Amniotic stem cell (primary cell): ENCODE measurements at places on chromosomes 1 and 21.
A peak's percentile ranks its signal among the peaks of the same experiment; 100 is the strongest.

DNA sequence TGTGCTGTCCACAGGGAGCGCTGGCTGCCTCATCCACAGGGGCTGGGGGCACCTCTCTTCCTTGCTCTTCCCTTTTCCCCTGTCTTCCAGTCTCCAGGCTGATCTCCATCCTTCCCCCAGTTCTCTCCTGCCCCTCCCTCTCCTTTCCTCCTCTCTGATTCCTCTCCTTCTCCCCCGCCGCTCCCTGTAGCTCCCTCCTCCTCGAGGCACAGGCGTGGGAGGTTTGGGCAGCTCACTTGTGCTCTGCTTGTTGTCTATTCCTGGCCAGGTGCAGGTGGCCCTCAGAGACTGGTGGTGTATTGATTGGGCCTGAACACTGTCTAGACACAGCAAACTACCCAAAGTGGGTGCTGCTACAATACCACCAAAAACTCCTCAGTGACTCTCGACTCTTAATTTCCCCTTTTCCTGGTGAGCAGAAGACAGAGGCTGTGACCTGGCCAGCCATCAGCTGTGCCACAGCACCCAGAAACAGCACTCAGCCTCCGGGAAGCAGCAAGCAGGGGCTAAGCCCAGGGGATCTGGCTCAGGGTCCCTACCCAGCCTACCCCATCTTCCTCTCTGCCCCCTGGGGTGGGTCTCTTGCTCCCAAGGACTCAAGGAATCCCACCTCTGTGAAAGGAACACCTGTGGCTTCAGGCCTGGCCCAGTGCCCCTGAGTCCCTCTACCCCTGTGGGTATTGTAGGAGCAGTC lies 93.3 kb downstream of the DDX20 start:
- DNase-seq = no peak

DNA sequence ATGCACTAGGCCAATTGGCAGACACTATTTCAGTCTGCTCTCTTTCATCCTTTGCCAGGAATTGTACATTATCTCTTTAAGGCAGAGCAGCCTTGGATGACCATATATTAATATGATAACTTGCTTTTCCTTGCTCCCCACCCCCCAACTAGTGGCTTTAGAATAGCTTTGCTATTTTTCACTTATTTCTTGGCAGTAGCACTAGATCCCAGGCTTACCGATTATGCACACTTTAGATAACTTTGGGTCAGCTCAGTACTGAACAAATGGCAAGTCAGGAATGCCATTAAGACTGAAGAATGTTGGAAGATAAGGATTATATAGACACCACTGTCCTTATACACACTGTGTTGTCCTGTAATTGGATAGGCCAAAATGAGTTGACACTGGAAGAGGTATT lies 146.4 kb downstream of the FGGY start:
- DNase-seq = no peak

GRCh38 chr1:179230721-179231120 lies 1.2 kb upstream of the ABL2 start:
- no peak for DNase-seq

- DNase-seq = no peak
These were observed 81.1 kb downstream of the DSCAM start for GRCh38 chr21:40765811-40766210.

DNA sequence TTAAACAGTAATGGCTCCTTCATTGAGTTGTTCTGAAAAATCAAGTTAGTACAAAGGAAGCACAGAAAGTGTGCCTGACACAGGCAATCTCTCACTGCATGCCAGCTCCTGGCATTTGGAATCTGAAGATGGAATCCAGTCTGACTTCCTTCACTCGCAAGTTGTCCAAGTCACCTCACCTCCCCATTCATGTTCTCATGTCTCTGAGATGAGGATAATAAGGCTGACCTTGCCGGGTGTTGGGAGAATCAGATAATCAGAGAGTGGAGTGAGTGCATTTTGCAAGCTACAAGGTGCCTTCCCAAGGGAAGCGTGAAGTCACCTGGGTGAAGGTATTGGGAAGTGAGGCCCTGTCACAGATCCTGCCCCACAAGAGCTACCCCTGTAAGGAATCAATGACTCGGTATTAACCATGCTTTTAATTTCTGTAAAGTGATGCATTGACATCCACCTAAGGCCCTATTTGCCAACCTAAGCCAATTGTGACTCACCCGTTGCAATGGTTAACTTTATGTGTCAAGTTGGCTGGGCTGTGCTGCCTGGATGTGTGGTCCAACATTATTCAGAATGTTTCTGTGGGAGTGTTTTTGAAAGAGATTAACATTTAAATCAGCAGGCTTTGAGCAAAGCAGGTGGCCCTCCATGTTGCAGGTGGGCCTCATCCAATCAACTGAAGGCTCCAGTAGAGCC lies 62.5 kb upstream of the TARBP1 start:
- DNase-seq = no peak

- DNase-seq = no peak
These were observed 146.3 kb downstream of the HLX start for GRCh38 chr1:221025501-221025900.

DNA sequence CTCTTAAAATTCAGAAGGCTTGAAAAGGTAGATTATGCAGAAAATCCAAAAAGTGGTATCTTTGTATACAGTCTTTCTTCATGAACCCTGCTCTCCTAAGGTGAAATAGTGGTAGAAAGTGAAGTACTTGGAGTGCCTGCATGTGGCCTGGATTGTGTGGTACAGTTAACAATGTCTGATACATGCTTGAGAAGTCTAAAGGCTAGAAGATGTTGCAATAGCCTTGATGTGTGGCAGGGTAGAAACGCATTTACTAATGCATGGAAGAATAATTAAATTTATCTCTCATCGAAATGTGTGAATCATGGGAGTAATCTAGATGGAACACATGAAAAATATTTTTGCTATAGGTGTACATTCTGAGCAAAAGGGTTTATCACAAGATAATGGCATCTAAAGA lies 1632.3 kb upstream of the B3GALT2 start:
- no peak for DNase-seq

DNA sequence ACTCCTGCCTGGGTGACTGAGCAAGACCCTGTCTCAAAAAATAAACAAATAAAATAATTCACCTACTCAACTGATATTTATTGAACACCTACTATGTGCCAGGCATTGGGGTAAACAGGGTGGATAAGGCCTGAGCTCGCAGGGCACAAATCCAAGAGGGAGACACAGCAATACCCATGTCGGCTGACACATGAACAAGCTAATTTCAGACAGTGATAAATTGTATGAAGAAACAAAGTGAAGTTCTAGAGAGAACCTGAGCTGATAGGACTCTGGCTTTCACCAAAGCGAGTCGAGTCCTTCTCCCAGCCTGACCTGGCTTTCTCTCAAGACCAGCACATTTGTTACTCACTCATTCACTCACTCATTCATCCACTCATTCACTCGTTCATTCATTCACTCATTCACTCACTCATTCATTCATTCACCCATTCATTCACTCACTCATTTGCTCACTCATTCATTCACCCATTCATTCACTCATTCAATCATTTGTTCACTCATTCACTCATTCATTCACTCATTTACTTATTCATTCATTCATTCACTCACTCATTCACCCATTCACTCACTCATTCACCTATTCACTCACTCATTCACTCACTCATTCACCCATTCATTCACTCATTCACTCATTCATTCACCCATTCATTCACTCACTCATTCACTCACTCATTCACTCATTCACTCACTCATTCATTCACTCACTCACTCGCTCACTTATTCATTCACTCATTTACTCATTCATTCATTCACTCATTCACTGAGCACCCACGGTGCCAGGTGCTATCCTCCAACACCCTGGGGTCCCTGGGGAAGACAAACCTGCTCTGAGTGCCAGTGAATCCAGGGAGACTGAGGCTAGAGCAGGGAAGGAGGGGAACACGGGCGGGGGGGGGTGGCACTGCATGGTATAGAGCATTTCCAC lies 37.4 kb upstream of the CASZ1 start:
- DNase-seq = no peak

GRCh38 chr1:201666102-201666501 lies 127.2 kb downstream of the NAV1 start:
- DNase-seq = no peak

- peak; percentile 51 for DNase-seq
These were observed 3.7 kb upstream of the ARHGEF19 start for GRCh38 chr1:16215882-16216753.

DNA sequence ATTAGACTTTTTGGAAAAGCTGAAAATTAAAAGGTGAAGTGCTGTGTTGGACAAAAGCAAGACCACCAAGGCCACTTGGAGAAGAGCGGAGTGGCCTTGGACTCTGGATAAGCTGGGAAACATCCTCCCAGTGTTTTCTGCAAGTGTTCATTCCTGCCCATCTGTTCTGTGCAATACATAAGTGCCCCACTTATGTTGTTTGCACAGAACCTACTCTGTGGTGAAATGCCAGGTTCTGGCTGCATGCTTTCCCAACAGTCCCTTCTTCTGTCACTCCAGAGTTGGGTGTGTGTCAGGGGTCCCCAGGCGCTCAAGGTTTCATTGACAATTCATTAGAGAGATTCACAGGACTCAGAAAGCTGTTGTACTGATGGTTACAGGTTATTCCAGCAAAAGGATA lies 30.3 kb downstream of the NHLH2 start:
- no peak for DNase-seq

GRCh38 chr1:52552505-52553361 lies at the start of gene TUT4:
TSS of gene TUT4 (minus strand) at chr1:52553092. CDS start at chr1:52526280, 26,812 bp downstream.
- peak; percentile 49 for DNase-seq

- DNase-seq = no peak
These were observed 48.5 kb downstream of the CDC7 start for GRCh38 chr1:91549041-91549735.

DNA sequence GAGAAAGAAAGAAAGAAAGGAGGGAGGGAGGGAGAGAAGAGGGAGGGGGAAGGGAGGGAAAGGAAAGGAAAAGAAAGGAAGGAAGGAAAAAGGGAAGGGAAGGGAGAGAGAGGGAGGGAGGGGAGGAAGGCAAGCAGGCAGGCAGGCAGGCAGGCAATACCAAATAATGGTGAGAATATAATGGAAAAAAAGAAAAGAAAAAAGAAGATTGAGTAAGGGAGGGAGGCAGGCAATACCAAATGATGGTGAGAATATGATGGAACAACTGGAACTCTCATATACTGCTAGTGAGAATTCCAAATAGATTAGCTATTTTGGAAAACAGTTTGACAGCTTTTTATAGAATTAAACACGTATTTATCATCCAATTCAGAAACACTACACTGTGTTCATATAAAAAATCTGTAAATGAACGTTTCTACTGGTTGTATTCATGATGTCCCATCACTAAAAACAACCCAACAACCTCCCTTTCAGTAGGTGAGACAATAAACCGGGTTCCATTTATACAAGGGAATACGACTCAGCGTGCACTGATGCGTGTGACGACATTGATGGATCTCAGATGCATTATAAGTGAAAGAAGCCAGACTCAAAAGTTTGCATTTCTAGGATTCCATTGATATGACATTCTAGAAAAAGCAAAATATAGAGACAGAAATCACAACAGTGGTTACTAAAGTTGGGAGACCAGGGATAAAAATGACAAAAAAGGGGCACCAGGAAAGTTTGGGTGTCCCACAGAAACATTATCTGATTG lies 226.4 kb downstream of the DSCAM start:
- no peak for DNase-seq

DNA sequence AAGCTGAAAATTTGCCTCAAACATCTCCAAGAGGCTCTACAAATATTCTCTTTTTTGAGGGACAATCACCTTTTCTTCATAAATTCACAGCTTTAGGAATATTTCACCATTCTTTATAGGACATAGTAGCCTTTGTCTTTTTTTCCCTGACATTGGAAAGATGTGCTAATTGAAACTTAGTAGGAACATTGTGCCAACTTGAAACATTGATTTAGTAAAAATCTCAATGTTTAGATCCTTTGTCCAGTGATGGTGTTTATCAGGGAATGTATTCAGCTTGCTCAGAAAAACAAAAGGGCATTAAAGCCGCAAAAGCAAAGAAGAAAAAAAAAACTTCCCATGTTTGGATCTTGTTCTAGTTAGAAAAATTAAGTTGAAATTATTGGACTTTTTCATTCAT lies 52.1 kb downstream of the DPT start:
- DNase-seq = no peak

DNA sequence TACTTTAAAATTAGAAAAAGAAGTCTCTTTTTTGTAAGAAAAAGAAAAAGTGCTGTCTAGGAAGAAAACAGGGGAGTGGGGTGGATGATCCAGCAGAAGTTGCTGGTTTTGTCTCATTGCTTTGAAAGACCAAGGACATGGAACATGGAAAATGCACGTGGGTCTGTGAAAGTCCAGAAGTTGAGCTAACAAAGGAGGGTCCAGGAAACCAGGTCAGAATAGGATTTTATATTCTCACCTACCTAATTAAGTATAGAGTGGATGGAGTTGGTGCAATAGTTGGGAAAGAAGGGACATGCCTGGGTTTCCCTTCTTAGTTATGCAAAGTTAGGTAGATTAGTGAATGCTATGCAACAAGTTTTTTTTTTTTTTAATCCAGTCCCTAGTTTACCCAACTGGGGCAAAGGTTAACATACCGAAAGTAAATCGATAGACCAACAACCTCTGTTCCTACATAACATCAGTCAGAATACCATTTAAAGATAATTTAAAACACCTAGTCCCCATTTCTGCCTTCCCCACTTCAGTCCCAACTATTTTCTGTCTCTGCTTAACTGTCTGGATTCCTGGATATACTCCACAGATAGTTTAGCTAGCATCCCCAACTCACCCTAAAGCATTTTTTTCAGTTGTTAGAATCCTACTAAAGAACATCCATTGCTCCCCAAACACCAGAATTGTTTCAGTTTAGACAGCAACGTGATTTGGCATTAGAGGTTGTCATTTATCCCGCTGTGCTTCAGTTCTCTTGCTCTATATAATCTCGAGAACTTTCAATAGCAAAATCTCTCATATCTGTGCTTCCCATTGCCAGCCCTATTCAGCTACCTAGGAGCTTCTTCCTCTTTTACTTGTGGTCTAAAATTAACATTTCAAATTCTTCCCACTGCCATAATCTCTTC lies 105.7 kb upstream of the PLPPR5 start:
- no peak for DNase-seq

- DNase-seq = no peak
These were observed at the start of gene OR6N1 for GRCh38 chr1:158771950-158772866. TSS of gene OR6N1 (minus strand) at chr1:158772195. CDS start at chr1:158766682, 5,513 bp downstream.

- DNase-seq = peak; percentile 85
These were observed 10.0 kb upstream of the FAAP20 start for GRCh38 chr1:2204415-2205190.
